ENCODE measurements at places on chromosomes 5 and 9.

DNA sequence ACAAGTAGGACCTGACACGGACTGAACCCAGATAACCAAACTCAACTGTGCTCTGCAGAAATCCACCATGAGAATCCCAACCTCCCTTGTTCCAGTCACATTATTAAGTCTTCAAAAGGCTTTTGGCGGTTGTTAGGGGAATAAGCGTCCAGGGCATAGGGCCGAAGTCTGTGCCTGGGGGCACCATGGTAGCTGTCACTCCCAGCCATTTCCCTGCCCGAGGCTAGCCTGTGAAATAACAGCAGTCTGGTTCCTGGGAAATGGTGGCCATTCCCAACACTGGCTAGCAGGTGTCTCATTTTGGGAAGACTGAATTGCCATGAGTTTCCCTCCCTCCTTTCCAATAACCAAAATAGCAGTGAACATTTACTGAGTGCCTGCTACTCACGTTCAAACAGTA lies 122.2 kb downstream of the CRB2 start:
- DNase-seq = no peak

DNA sequence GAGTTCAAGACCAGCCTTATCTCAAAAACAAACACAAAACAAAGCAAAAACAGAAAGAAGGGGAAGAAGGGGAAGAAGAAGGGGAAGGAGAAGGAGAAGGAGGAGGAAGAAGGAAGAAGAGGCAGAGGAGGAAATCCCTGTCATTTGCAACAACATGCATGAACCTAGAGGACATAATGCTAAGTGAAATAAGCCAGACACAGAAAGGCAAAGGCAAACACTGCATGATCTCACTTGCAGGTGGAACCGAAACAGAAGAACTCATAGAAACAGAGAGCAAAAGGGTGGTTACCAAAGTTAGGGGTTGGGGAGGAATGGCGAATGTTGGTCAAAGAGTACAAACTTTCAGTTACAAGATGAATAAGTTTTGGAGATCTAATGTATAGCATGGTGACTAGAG lies 135.4 kb downstream of the UGCG start:
- no peak for DNase-seq

GRCh38 chr5:79924936-79925893 lies 65.8 kb downstream of the MTX3 start:
- no peak for DNase-seq

DNA sequence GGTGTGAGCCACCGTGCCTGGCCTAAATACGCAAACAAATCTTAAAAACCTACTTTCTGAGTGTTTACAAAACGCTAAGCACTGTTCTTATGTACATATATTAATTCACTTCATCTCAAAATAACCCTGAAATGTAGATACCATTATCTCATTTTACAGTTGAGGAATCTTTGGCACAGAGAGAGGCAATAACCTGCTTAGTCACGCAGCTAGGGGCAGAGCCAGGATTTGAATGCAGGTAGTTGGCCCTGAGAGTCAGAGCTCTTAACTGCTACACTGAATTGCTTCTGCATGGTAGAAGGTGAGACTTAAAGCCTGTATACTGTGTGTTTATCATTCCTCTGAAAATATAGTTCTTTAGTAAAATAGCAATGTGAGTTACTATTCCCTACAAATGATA lies 21.9 kb downstream of the ARHGEF37 start:
- no peak for DNase-seq
